ENCODE measurements at places on chromosomes 4 and X. TPM values are rescaled to one million over a fixed set of nuclear protein-coding genes. Genes with fewer than 3 reads are reported as not detected.

DNA sequence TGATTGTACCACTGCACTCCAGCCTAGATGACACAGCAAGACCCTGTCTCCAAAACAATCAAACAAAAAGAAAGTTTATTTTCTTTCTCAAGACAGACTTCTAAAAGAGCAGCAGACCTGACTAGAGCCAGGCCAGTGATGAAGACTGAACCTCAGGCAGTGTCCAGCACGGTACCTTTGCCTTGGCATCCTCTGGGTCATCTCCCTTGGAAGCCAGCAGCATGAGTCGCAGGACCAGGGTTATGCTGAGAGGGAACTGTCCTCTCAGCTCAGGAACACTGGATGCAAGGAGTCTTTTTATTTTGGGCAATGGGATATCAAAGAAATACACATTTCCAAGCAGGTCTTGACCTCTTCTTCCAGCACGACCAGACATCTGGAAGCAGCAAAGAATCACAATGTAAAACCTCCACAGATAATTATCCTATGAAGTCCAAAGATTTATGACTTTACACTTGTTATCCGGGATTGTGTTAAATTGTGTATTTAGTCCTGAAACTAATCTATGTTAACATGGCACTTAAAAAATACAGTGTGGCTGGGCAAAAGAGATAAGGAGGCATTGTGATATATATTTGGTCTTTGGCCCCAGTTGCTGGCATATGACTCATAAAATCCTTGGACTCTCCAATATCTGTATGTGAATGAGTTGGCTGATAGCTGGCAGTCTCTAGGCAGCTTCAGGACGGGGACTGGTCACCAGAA lies 66.0 kb upstream of the DDX60 start:
- no peak for ATAC-seq

DNA sequence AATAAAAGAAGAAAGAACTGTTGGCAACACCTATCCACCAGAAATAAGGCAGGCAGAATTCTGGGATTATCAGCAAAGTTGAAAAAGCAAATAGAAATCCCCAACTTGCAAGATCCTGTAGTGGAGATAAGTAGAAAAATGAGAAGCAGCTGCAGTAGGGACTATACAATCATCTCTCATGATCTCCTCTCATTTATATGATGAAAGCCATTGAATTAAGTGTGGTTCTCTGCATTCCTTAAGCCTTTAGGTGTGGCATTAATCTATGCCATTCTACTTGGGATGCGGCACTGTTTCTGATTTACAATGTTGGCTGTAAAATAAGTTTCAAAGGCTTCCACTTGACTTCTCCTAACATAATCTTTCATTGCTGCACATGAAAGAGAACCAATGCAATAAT lies 869.8 kb downstream of the TRAM1L1 start:
- ATAC-seq: no peak

GRCh38 chrX:129781680-129782495 lies 2.1 kb downstream of the SASH3 start:
- ATAC-seq: no peak

- ATAC-seq: no peak
Observed at GRCh38 chrX:139039041-139039440, 327.5 kb upstream of the FGF13 start.

The TLR8 gene
- total RNA-seq: 6.7 TPM

The RTL9 gene
- not detected for total RNA-seq

The SLC16A2 gene
- 8.9 TPM for total RNA-seq

Measured in gastroesophageal sphincter (tissue), 4 donors.